Foreskin fibroblast (primary cell): ENCODE measurements at places on chromosomes 1 and 21.

GRCh38 chr21:33127154-33127867, 57.4 kb downstream of the OLIG1 start:
- peak; percentile 57 for DNase-seq

GRCh38 chr1:193190096-193190744, 3.8 kb upstream of the B3GALT2 start:
- no peak for DNase-seq

DNA sequence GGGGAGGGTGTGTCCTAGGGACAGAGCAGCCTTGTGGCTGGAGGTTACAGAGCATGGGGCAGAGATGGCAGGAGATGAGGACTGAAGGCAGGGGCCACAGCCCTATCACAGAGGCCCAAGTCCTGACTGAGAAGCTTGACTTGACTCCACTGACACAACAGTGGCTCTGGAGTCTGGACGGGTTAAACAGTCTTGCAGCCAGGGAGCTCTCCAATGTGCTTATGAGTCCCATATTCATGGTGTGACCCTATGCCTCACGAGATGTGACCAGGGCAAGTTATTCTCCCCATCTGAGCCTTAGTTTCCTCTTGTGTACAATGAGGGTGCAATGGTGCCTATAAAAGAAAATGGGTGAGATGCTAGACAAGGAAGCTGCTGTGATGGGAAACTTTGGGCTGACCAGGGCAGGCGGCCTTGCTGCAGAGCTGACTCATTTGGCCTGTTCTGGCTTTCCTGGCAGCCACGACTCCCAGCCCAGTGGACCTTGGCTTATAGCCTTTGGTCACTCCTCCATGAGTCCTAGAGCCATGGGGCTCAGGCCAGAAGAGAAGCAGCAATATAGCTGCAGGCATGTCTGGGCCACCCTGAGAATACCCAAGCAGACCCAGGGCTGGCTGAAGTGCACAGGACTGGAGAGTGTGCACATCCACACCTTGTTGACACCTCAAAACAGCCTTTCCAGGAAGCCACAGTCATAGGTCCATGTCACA, 2.8 kb upstream of the TTC22 start:
- DNase-seq, result no peak

DNA sequence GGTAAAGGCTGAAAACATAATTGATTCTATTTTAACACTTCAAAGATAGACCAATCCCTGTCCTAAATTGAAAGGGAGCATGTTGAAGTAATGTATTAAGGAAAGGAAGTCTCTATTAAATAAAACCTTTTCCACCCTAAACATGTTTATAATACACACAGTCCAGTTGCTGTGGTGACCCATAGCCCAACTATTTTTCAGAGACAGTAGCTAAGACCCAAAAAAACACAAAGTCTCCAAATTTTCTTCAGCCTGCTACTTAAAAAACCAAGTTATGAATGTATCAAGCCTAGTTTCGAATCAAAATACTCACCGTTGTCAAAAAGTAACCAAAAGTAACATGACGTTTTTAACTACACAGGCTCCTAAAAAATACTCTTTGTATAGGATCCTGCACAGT, 1.6 kb downstream of the ELK4 start:
- peak; percentile 13 for DNase-seq

GRCh38 chr1:52436817-52437216, 32.4 kb downstream of the PRPF38A start:
- DNase-seq, result no peak

DNA sequence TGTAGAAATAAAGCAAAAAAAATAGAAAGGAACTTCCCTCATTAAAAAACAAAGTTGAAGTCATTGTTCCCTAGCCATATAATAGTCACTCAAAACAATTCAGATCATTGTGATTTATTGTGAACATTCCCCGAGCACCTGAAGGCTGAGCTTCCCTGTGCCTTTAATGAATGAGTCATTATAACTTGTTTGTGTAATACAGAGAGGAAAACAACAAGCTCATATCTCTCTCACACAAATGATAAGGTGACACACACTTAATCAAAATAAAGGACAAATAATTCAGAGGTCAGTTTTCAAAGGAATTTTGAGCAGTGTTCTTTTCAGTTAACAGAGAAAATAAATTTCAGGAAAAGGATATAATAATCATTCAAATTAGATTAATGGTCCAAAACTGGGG, 326.2 kb downstream of the DUSP10 start:
- no peak for DNase-seq

DNA sequence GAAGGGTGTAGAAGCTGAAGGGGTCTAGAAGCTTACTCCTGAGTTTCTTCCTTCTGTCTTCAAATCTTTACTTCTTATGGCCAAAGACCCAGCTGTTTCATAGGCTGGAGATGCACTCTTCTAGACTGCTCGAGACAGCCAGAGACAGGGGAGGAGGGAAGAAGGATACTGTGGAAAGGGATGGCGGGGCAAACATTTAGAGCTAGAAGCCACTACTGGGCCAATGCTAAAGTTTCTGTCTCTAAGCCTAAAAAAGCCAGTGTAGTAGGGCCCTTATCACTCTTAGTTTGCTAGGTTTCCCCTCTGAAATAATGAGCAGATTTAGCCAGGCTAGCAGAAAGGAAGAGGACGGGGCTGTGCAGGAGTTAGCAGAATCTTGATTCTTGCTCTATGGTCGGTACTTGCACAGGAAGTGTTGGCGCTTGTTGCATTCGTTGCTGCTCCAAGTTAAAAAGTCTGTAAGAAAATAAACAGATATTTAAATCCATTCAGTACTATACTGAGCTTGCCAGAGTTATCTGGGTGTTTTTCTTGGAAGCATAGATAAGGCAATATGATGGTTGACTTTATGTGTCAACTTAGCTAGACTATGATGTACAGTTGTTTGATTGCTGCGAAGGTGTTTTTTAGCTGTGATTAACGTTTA, 16.9 kb downstream of the REG4 start:
- no peak for DNase-seq

DNA sequence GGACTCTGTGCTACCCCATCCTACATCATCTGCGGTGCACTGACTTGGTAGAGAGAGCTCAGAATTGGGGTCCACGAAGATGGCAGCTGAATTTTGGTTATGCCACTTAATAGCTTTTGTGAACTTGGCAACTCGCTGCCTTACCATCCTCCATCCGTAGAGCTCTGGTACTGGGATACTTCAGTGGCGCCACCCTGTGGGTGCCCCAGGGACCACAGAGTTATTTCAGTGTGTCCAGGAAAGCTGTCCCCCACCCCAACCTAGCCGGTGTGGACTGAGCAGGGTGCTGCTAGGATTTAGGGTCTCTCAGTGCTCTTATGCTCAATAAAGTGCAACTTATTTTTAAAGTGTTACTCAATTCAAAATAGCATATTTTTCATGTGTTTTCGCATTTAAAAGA, 9.0 kb upstream of the USF1 start:
- DNase-seq, result no peak

GRCh38 chr1:109356915-109357314, 40.8 kb downstream of the SORT1 start:
- no peak for DNase-seq

GRCh38 chr1:190252046-190252445, 225.6 kb downstream of the BRINP3 start:
- no peak for DNase-seq

- DNase-seq, result no peak
These were observed 89.6 kb downstream of the ZZZ3 start for GRCh38 chr1:77592906-77593305.

GRCh38 chr1:73517603-73518191, 680.3 kb downstream of the LRRIQ3 start:
- no peak for DNase-seq

GRCh38 chr1:146035048-146035423, 13.5 kb upstream of the HJV start:
- DNase-seq, result peak; percentile 22

DNA sequence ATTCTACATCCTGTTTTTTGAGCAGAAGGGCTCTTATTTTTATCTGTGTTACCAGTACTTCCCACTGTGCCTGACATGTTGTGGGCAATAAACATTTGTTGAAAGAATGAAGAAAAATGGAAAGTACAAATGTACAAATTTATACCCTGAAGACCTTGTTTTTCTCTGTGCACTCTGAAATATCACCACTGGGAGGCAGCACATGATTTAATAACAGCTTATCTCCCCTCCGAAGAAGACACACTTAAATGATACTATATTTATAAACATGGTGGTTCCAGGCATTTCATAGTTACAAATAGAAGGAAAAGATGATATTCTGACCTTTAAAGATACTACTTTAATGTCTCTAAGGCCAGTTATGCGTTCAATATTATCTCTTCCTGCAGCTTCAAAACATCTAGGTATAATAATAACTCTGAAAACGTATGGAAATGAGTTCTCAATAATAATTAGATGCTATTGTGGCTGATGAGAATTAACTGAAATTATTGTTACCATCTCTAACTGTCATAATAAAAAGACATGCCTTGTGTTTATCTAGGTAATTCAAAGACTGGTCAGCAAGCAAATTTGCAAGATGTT, 12.8 kb downstream of the DYNLT5 start:
- peak; percentile 38 for DNase-seq

GRCh38 chr1:234950598-234950997, 178.0 kb downstream of the TOMM20 start:
- no peak for DNase-seq

GRCh38 chr1:167387251-167387910, 130.9 kb downstream of the CD247 start:
- peak; percentile 6 for DNase-seq
